GM04504 (cell line): ENCODE measurements at places on chromosomes 12 and 14.

DNA sequence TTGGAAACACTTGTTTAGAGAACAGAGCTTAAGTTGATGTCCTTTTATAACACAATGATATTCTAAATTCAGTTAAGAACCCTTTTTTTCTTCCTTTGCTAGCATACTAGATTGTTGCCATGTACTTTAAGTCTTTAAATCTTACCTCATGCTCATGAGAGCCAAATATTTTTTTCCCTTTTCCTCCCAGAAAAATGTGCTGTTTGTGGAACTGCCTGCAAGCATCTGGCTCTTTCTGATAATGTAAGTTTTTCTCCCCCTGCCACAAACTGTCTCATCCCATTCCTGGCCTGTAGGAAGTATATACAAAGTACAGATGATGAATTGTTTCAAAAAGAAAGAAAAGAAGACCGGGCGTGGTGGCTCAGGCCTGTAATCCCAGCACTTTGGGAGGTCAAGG lies 5.3 kb downstream of the RNF212B start:
- DNase-seq, result no peak

- no peak for DNase-seq
These were observed 1.6 kb downstream of the ACSS3 start for GRCh38 chr12:81079280-81080076.

- DNase-seq, result no peak
These were observed 59.7 kb downstream of the EP400 start for GRCh38 chr12:132009336-132009859.

- no peak for DNase-seq
These were observed 73.6 kb upstream of the DNM1L start for GRCh38 chr12:32605326-32606095.

DNA sequence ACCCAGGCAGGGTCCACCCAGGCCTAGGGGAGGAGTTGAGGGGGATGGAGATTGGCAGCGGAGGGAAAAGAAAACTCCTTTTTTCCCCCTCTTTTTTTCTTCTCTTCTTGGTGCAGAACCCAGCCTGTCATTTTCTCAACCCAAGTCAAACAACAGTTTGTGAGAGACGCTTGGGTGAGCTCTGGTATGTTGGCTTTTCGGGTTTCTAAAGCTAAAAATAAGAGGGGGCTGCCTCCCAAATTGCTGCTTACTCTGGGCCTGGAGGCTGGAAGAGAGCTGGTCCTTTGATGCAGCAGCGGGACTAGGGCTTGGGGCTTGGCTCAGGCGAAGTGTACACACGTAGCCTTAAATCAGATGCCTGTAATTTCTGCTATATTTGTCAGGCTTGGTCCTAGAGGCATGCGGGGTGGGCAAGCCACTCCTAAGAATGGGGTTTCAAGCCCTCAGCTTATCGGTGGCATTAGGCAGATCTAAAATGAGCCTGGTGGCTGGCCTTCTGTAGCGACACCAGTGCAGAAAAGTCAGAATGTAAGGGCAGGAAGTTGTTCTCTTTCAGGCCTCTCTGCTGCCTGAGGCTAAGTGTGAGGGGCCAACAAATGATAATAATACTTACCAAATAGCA lies 816 bp upstream of the SLC8A3 start:
- DNase-seq, result no peak

GRCh38 chr12:116490471-116490870 lies 68.7 kb upstream of the MAP1LC3B2 start:
- DNase-seq, result no peak

- no peak for DNase-seq
These were observed 46.5 kb upstream of the CCND2 start for GRCh38 chr12:4227046-4227445.

- DNase-seq, result no peak
These were observed 57.6 kb upstream of the CNTN1 start for GRCh38 chr12:40634517-40635131.

DNA sequence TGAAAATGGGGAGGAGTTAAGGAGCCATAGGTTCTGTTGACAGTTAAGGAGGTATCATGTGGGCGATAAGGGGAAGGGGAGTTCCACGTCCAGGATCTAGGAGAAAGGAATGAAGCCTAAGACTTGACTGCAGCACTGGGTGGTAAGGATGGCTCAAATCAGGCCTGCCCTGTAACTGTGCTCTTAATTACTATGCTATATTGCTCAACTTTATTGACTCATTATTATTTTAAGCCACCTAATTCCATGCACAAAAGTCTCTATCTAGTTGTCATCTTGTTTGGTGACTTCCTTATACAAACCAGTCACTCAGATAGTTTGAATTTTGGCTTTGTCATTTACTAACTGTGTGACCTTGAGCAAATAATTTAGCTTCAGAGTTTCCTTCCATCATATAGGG lies 242.1 kb upstream of the ARHGAP5 start:
- DNase-seq, result no peak

- no peak for DNase-seq
These were observed 32.0 kb upstream of the CIPC start for GRCh38 chr14:77065851-77066577.

DNA sequence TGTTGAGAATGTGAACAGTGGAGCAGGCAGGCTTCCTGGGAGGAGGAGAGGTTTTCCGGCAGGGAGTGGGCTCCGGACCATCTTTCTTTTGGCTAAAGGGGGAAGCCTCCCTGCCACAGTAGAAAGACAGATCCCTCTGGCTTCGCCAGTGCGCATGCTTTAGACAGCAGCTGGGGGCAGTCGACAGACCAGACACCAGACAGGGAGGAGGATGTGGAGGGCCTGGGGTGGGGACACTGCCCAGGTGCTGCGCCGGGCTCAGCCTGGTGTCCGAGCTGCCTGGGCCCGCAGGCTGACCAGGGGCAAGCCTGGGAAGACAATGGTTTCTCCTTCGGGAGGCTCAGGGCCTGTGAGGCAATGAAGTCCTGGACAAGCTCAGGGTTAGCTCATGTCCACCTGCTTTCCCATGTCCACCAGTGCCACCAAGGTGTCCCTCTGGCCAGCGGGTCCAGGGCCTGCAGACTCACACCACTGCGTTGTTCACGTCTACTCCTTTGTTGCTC lies 67.3 kb downstream of the PRIMA1 start:
- DNase-seq, result no peak

GRCh38 chr14:72893636-72894322 lies at the start of gene DPF3:
TSS of gene DPF3 (minus strand) at chr14:72894101. CDS start at chr14:72894088, 13 bp downstream.
- peak; percentile 88 for DNase-seq

GRCh38 chr12:117027251-117028086 lies 71.7 kb downstream of the TESC start:
- no peak for DNase-seq

GRCh38 chr12:131692431-131692830 lies 18.5 kb upstream of the SFSWAP start:
- DNase-seq, result no peak

- DNase-seq, result no peak
These were observed 43.2 kb downstream of the GALNT4 start for GRCh38 chr12:89481213-89481914.

DNA sequence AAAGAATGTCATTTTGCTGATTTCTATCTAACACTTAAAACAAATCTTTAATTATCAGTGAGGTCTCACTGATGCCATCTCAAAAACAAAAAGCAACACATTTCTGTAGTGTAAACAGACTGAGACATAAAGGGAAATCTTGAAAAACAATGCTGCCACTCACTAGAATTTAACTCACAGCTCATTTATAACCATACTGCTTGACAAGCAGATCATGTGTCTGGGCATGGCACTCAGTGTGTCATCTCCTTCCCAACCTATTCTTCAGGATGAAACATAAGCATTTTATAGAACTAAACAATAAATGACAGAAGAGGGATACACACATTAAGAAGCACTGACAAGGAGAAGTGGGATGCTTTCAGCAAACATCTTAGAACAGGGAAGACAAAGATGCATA lies 22.4 kb downstream of the ATF7 start:
- no peak for DNase-seq

DNA sequence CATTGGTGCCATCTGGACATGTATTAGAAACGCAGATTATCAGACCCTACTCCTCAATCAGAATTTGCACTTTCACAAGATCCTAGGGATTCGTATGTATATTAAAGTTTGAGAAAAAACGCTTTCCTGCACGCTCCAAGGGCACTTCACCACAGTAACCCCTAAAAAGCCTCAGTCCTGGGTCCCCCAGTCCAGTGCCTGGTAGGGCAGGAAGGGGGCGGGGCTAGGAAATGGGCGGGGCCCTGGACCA lies 369 bp downstream of the DEPDC4 start:
- no peak for DNase-seq

DNA sequence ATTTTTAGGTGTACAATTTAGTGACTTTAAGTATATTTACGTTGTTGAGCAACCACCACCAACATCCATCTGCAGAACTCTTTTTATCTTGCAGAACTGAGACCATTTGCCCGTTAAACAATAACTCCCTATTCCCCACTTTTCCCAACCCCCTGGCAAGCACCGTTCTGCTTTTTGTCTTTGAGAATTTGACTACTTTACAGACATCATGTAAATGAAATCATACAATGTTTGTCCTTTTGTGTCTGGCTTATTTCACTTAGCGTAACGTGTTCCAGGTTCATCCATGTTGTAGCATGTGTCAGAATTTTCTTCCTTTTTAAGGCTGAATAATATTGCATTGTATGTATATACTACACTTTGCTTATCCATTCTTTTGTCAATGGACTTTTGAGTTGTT lies 201.5 kb downstream of the DACT1 start:
- no peak for DNase-seq

GRCh38 chr14:48584031-48584430 lies 908.6 kb upstream of the MDGA2 start:
- DNase-seq, result no peak

GRCh38 chr12:130419116-130419515 lies 81.4 kb downstream of the PIWIL1 start:
- no peak for DNase-seq

DNA sequence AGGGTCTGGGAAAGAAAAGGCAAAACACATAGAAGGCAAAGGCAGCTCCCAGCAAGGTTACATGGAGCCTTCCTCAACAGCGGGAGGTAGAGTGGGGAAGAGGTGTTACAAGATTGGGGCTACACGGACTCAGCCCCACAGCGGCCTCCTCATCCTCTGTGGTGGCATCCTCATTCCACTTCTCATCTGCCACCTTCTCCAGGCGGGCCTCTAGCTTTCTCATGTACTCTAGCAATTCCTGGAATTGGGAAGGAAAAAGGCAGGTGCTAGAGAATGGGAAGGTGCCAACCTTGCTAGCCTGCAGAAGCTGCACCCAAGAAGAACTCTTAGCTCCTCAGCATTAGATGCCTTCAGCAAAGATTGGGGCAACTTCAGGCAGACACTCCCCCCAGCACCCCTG lies 13.2 kb downstream of the CALCOCO1 start:
- DNase-seq, result no peak

- DNase-seq, result no peak
These were observed 49.8 kb downstream of the CCDC85C start for GRCh38 chr14:99554184-99554583.
